Activated naive CD4-positive, alpha-beta T cell treated with anti-CD3 and anti-CD28 coated beads for 36 hours (primary cell): ENCODE measurements at places on chromosomes 1 and 21. TPM values are rescaled to one million over a fixed set of nuclear protein-coding genes. Genes with fewer than 3 reads are reported as not detected.

DNA sequence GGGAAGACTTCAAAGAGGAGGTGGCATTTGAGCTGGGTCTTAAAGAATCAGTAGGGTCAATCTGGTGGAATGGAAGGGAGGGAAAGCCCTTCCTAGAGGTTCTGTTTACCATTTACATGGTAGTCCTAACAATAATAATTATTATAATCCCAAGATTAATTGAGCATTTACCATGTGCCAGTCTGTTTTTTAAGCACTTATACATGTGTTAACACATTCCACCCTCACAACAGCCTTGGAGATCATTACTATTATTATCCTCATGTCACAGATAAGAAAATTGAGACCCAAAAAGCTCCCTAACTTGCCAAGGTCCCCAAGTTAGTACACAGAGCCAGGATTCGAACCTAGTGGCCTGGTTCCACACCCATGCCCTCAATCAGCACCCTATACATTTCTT, 10.8 kb downstream of the GLIS1 start:
- peaks cover under 1% of the 10 kb centered on the region for H3K27me3 ChIP-seq
- H3K27ac ChIP-seq: no peak overlapping the region
- no peak overlapping the region for H3K4me3 ChIP-seq
- no peaks in the 10 kb centered on the region for H3K36me3 ChIP-seq
- H3K4me1 ChIP-seq: no peaks in the 10 kb centered on the region

DNA sequence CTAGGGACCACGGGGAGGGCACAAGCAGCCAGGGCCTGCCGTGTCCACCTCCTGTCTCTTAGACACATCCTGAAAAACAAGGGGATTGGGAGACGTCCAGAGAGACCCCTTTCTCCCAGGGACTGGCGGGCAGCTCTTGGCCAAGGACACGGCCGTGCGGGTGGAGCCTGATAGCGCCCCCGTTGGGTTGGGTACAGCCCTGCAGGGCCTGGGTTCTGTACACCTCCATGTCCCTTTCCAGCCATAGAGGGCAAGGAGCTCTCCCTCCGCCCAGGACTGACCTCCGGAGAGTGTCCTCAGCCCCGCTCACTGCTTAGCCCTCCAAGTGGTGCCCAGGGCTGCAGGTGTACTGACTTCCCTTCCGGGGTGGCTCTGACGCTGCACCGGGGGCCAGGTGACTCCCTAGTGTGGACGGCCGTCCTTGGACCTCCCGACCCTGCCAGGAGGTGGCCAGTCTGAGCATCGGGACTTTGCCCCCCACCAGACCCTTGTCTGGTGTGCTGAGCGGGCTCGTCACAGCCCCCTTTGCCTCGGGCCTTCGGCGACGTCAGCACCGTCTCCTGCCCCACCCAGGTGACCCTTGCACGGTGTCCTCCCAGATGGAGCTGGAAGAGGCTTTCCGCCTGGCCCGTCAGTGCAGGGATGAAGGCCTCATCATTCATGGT, 5.8 kb downstream of the PRKCZ start:
- no peak overlapping the region for H3K27ac ChIP-seq

KRTAP10-7 gene
- not detected for total RNA-seq

DNA sequence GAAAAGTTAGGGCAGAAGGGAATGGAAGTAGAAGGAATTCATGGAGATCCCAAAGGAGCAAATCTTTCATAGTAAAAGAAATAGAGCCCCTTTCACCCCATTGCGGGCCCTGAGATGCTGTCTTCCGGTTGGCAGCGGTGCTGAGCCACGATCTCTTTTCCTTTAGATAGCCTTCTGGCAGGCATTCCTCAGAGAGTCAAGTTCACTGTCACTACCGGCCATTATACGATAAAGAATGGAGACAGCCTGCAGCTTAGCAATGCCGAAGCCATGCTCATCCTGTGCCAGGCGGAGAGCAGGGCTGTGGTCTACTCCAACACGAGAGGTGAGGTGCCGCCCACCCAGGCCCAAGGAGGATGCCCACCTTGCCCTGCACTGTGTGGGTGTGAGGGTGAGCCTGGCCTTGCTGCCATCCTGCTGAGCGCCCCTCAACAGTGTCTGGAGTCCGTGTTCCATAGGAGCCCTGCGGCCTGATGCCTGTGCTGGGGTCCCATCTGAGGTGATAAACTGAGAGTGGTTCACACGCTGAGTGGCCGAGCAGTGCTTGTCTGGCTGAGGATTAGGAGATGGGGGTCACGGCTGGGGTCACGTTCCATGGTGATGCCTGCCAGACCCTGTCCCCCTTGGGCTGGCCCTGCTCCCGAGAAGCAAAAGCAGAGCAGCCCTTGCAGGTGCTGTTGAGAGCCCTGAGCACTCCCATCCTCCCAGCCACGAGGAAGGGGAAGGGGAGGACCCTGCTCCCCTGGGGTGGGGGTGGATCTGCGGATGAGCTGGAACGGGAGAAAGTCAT, 20.4 kb upstream of the PWP2 start:
- H3K27me3 ChIP-seq: no peaks in the 10 kb centered on the region
- H3K4me3 ChIP-seq: no peak overlapping the region
- peaks cover 65% of the 10 kb centered on the region for H3K36me3 ChIP-seq
- no peak for DNase-seq

- H3K36me3 ChIP-seq: peaks cover 12% of the 10 kb centered on the region
- H3K27me3 ChIP-seq: no peaks in the 10 kb centered on the region
- peaks cover 18% of the 10 kb centered on the region for H3K4me1 ChIP-seq
- DNase-seq: peak; percentile 70
- peak overlapping the region; percentile 66 for H3K27ac ChIP-seq
These were observed 19.2 kb upstream of the EVA1B start for GRCh38 chr1:36342426-36343185.

DNA sequence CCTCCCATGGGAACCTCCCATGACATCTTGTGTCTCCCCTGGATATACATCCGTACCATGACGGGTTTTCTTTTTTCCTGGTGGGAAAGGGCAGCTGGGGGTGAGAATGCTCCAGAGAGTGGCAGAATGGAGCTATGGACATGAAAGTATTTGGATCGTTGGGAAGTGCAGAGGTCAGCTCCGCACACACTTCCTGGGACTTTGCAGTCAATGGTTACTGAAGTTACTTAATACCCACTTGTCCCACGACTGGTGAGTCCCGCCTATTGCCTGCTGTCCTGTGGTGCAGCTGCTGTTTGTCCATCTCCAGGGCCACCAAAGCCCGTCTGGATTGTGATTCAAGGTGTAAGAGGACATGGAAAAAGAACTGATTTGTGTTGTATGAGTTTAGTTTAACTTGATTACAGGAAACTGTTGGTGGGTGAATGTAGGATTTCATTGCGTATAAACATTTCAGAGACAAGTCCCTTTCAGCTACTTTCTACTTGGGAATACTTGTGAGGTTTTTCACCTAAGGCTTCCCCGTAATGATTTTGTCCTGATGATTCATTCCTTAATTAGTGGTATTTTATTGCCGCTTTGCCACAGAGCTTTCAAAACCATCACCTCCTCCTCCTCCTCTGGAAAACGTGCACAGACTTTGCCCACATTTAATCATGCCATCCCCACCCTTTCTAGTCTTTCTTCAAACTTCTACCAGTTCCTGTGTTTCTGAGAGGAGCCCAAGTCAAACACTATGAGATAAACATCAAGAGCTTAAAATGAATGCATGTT, 308.8 kb downstream of the KIF26B start:
- no peak overlapping the region for H3K4me3 ChIP-seq
- no peak for DNase-seq
- H3K4me1 ChIP-seq: no peaks in the 10 kb centered on the region
- no peak overlapping the region for H3K27ac ChIP-seq
- H3K36me3 ChIP-seq: no peaks in the 10 kb centered on the region
- peaks cover 3% of the 10 kb centered on the region for H3K27me3 ChIP-seq

CD247 gene
- total RNA-seq: 73.5 TPM

- no peaks in the 10 kb centered on the region for H3K36me3 ChIP-seq
- DNase-seq: no peak
- H3K27me3 ChIP-seq: no peaks in the 10 kb centered on the region
- H3K4me1 ChIP-seq: peaks cover 10% of the 10 kb centered on the region
These were observed 89.8 kb downstream of the DHRS3 start for GRCh38 chr1:12528021-12528852.

DNA sequence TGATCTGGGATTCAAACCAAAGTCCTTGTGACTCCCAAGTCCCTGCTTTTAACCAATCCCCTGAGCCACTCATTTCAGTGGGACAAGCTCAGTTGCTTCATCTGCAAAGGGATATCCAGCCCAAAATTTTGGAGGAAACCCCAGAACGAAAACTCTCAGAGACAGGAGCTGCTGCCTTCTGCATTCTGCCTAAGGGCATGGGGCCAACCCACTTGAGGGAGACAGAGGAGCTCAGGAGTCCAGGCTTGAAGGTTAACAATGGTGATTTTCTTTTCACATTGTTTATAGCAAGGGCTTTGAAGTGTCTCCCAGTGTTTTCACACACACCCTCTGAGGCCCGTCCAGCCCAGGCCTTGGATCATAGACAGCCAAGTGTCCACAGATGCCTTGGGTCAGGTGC, 148.1 kb upstream of the CTTNBP2NL start:
- no peaks in the 10 kb centered on the region for H3K36me3 ChIP-seq
- H3K4me3 ChIP-seq: no peak overlapping the region
- no peak for DNase-seq

TAL1 gene
- not detected for total RNA-seq

GRCh38 chr1:94463056-94463764, 45.0 kb downstream of the ABCD3 start:
- peaks cover 22% of the 10 kb centered on the region for H3K36me3 ChIP-seq
- H3K27ac ChIP-seq: no peak overlapping the region
- H3K4me1 ChIP-seq: peaks cover 2% of the 10 kb centered on the region
- no peak for DNase-seq
- no peaks in the 10 kb centered on the region for H3K27me3 ChIP-seq

SPRR2B gene
- total RNA-seq: not detected

PARS2 gene
- 3.0 TPM for total RNA-seq

GRCh38 chr1:20058531-20058930, 11.5 kb upstream of the PLA2G5 start:
- H3K27me3 ChIP-seq: peaks cover 6% of the 10 kb centered on the region
- no peak overlapping the region for H3K27ac ChIP-seq
- H3K4me3 ChIP-seq: no peak overlapping the region
- H3K36me3 ChIP-seq: no peaks in the 10 kb centered on the region
- H3K4me1 ChIP-seq: peaks cover 27% of the 10 kb centered on the region

EPHA8 gene
- not detected for total RNA-seq

DNA sequence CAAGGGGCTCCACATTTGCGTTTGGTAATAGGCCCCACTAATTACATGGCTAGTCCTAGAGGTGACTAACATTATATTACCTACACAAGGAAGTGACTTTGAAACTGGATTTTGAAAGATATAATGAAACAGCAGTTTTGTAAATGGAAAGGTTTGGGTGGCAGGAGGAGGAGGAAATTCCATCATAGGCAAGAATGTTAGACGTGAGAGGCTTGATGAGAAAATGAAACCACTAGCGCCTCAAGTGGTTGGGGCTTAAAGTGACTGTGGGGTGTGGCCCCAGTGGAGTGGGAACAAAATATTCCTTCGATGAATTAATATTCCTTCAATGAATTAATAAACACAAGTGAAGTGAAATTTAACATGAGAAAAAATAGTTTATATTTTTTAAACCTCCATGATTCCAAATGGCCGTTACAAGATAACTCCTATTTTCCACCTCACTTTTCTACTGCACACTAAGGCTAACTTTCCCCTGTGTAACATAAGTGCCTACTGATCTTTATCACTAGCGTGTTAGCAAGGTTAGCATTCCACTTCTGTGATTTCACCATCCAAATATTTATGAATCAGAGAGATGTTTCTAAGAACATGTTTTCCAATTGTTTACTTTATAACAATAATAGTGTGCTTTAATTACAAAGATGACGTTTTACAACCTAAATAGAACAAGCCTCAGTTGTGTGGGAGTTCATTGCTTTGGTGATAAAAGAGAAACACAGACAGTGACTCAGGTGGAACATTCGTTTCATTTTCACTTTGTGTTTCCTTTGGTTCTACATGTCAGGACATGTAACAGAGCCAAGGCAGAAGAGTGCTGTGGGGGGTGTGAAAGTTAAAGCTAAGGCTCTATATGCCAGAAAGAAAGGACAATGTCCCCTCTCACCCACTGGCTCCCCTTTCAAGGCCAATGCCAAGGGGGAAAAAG, 12.5 kb upstream of the ATF3 start:
- H3K36me3 ChIP-seq: no peaks in the 10 kb centered on the region
- H3K4me3 ChIP-seq: peak overlapping the region; percentile 44
- H3K27ac ChIP-seq: peak overlapping the region; percentile 94
- H3K4me1 ChIP-seq: peaks cover 34% of the 10 kb centered on the region
- peak; percentile 69 for DNase-seq

MAP10 gene
- 0.43 TPM for total RNA-seq

CLCNKB gene
- total RNA-seq: not detected

DNA sequence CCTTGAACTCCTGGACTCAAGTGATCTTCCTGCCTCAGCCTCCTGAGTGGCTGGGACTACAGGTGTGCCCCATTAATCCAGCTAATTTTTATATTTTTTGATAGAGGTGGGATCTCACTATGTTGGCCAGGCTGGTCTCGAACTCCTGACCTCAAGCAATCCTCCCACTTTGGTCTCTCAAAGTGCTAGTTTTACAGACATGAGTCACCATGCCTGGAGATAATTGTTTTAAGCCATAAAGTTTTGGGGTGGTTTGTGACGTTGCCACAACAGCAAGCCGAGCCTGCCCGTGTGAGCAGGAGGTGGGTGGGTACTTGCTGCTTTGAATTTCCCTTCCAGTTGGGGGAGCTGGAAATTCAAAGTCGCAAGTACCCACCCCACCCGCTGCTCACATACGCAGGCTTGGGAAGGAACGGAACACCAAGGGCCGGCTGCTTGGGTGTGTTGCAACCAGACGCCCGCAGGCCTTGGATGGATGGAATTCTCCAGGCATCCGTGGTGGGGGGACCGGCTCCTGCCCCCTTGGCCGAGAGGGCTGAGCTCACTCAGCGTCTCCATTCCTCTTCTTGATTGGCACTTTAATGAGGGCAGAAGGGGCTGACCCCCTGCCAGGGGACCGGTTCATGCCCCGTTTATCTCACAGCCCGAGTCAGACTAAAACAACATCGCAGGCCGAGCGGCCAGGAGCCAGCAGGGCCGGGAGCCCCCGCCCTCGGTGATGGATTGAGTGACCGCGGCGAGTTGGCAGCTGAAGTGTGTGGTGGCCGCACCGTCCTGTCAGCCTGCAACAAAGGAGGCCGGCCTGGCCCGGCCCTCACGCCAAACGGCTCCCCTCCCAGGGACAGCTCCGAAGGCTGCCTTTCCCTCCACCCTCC, 78.1 kb downstream of the DHRS3 start:
- peaks cover 20% of the 10 kb centered on the region for H3K36me3 ChIP-seq
- DNase-seq: no peak
- H3K4me3 ChIP-seq: no peak overlapping the region
- no peaks in the 10 kb centered on the region for H3K27me3 ChIP-seq

KLHDC9 gene
- 0.33 TPM for total RNA-seq

GRCh38 chr21:19507682-19508260, 1104.2 kb upstream of the TMPRSS15 start:
- H3K36me3 ChIP-seq: no peaks in the 10 kb centered on the region
- H3K27me3 ChIP-seq: no peaks in the 10 kb centered on the region
- H3K27ac ChIP-seq: no peak overlapping the region
- no peak for DNase-seq
- H3K4me3 ChIP-seq: no peak overlapping the region

DNA sequence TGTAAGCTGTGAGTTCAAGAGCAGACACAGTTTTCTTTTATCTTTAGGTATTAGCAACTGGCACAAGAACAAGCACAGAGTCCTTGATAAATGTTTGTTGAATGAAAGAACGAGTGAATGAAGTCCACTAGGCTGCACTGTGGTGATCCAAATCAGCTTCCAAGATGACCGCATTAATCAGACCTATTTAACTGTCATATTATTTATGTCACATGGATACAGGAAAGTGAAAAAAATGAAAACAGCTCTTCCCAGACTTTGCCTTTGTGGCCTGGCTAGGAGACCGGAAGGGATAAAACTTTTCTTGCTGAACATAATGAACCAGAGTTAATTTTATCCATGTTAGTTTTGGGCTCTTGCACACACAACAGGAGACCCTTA, 261.3 kb downstream of the TNR start:
- H3K4me3 ChIP-seq: no peak overlapping the region
- H3K36me3 ChIP-seq: no peaks in the 10 kb centered on the region
- no peak for DNase-seq
- H3K27me3 ChIP-seq: peaks cover 14% of the 10 kb centered on the region
- H3K4me1 ChIP-seq: no peaks in the 10 kb centered on the region
